Activated naive CD4-positive, alpha-beta T cell treated with anti-CD3 and anti-CD28 coated beads, Interleukin-2, amount 50 U/mL, for 16 hours (primary cell): ENCODE measurements at places on chromosomes 3 and 15.

GRCh38 chr3:183592821-183593220 lies 37.3 kb upstream of the KLHL6 start:
- DNase-seq, result no peak

DNA sequence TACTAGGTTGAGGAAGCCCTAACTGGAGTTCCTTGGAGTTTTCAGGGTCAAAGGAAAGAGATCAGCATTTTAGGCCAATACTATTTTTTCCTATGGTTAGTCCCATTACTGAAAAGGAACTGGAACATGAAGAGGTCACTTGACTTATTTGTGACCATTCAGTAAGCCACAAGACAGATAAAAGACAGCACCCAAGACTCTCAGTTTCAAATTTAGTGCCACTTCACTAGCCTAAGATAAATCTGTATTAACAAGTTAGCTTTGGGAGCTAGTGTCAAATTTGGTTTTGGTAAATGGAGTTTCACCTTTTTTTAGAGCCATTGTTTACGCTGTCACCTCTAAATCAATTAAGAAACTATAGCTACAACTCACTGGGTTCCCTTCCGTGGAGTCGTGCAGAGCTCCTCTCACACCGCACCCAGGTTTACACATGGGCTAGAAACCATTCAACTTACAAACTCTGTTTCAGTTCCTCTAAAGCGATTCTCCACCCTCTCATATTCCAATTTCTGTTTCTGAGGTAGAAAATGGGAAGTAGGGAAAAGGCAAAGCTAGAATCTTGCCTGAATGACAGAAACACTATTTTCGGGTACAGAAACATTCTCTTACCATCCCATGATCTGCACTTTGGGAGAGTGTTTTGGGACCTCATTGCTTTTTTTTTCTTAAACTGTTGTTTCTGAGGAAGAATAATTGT lies 14.4 kb downstream of the CCDC32 start:
- no peak for DNase-seq

DNA sequence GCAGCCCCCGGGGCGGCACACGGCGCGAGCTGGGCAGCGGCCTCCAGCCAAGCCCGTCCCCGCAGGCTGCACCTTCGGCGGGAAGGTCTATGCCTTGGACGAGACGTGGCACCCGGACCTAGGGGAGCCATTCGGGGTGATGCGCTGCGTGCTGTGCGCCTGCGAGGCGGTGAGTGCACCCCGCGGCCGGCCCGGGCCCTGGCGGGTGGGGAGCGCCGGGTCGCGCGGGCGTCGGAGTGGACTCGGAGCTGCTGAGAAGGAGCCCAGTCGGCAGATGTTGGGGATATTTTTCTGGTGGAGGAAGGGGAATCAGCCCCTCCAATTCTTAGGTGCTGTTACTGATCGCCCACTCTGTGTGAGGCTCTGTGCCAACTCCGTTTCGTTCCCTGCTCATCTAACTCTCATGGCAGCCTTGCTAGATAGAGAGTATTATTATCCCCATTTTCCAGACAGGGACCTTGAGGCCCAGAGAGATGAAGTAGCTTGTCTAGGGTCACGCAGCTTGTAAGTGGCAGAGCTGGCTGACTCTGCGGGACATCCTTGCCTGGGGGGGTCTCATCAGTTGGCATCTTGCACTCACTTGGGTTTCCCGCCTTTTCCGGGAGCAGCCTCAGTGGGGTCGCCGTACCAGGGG lies 890 bp downstream of the CHRD start:
- no peak for DNase-seq

GRCh38 chr15:89409184-89410038 lies 74.8 kb upstream of the POLG start:
- DNase-seq, result no peak

- DNase-seq, result no peak
Measured at GRCh38 chr3:72035606-72036005, 250.7 kb upstream of the PROK2 start.

DNA sequence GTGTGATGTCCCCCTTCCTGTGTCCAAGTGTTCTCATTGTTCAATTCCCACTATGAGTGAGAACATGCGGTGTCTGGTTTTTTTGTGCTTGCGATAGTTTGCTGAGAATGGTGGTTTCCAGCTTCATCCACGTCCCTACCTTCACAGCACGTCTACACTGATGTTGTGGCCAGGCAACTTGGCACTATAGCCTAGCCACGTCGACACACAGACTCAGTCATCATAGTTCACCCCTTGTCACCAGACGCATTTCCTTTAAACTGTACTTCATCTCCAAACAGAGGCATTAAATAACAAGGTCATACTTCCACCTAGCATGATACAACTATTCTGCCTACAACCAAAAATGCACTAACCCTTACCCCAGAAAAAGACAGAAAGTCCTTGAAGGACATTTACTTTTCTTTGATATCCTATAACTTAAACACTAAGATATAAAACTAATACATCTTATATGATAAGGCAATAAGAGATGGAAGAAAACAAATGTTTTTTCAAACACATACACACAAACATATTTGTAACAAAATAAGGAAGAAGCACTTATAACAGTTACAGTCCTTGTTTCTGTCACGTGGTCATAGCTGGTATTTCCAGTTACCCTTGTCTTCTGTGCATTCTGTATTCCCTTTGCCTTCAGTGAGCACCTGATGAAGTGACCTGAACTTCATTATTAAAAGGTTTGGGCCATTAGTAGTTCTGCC lies 121.4 kb downstream of the KLF13 start:
- DNase-seq, result no peak

DNA sequence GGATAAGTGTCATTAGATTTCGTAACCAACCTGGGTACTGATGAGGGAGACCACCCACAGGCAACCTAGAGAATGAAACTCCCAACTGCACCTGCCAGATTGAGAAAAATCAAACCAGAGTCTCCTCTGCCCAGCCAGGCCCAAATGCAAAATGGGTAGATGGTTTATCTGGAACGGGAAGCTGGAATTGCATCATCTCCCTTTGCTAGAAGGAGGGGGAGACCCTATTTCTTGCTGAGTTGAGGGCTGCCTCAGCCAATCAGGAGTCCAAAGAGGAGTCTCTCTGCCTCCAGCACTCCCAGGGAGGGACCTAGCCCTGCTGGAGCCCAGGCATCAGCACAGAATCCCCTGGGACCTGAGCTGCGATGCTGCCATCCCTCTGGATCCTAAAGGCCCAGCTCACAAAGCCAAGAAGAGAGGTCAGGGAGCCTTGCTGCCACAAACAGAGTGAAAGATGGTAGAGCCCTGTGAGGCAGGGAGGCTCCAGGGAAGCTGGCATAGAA lies 8.1 kb downstream of the RMDN3 start:
- DNase-seq, result no peak

- no peak for DNase-seq
Measured at GRCh38 chr15:42148808-42149492, 7.5 kb downstream of the PLA2G4F start.

DNA sequence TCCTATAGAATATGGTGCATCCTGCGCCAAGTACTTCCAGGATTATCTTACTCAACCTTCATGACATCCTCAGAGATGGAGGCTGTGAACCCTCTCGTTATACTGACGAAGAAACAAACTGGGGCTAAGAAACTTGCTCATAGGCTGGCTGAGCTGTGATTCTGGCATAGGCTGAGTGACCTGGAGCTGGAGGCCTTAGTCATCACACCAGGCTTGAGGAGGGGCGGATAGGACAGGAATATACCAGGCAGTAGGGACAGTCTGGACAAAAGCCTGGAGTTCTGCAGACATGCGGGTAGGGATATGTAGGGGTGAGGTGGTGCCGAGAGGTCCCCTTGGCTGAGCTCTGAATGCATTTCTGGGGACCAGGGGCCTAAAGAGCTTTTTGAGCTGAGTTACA lies 18.1 kb downstream of the HEMK1 start:
- DNase-seq, result no peak

- DNase-seq, result no peak
Measured at GRCh38 chr15:89980896-89981295, 20.2 kb upstream of the ZNF710 start.

- no peak for DNase-seq
Measured at GRCh38 chr3:143222505-143222904, 102.9 kb downstream of the CHST2 start.

GRCh38 chr15:69328739-69329138 lies 30.0 kb downstream of the PAQR5 start:
- DNase-seq, result no peak

- no peak for DNase-seq
Measured at GRCh38 chr3:8336456-8336855, 165.2 kb upstream of the LMCD1 start.

- DNase-seq, result no peak
Measured at GRCh38 chr15:96790004-96790403, 459.5 kb downstream of the NR2F2 start.

DNA sequence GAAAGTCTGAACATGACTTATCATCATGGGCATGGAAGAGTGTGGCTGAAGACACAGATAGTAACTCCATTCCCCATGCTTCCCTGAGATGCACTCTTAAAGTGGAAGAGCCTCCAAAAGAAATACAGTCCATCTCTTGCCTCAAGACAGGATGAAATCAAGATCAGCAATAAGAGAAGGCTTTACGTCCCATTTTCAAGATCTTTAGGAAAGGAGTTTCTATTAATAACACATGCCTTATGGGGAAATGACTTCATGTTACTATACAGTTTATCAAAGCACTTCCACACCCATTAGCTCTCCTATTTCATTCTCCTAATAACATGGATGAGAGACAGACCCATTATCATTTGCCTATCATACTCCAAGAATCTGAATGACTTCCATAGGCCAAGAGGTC lies 6.1 kb upstream of the KBTBD12 start:
- DNase-seq, result no peak

GRCh38 chr3:59137415-59137814 lies 87.6 kb upstream of the CFAP20DC start:
- no peak for DNase-seq

DNA sequence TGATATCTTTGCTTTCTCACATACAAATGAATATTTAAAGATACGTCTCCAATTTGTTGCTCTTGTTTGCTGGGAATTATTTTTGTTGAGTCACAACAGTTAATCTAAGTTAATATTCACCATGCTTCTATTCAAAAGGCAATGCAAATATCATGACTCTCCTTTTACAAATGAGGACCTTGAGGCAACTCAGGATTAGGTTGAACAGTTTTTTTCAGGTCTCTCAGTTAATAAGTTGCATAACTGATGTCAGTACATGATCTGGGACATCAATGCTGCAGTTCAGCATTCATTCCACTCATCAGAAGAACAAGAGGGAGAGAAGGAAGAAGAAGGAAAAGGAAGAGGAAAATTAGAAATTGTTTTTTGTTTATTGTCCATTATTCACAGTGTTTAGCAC lies 781 bp upstream of the NAALADL2 start:
- no peak for DNase-seq

- no peak for DNase-seq
Measured at GRCh38 chr15:89395461-89395871, 60.8 kb upstream of the POLG start.

GRCh38 chr15:101108461-101108775 lies 143.4 kb downstream of the CHSY1 start:
- DNase-seq, result no peak

DNA sequence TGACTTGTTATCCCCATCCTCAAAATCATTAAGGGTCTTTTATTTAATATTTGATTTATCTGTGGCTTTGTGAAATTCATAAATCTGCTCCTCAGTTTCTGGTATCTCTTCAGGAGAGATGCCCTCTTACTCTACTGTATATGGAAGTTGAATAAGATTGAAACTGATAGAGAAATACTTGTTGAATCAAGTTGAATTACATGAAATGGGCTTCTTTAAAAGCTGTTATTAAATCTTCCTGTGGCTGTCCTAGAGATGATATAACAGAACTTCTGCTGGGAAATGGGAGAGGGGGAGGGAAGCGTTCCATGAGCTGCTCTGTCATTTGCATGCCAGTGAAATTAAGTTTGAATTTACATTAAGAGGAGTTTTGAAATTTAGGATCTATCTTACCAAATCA lies 494.4 kb upstream of the TPRG1 start:
- no peak for DNase-seq

DNA sequence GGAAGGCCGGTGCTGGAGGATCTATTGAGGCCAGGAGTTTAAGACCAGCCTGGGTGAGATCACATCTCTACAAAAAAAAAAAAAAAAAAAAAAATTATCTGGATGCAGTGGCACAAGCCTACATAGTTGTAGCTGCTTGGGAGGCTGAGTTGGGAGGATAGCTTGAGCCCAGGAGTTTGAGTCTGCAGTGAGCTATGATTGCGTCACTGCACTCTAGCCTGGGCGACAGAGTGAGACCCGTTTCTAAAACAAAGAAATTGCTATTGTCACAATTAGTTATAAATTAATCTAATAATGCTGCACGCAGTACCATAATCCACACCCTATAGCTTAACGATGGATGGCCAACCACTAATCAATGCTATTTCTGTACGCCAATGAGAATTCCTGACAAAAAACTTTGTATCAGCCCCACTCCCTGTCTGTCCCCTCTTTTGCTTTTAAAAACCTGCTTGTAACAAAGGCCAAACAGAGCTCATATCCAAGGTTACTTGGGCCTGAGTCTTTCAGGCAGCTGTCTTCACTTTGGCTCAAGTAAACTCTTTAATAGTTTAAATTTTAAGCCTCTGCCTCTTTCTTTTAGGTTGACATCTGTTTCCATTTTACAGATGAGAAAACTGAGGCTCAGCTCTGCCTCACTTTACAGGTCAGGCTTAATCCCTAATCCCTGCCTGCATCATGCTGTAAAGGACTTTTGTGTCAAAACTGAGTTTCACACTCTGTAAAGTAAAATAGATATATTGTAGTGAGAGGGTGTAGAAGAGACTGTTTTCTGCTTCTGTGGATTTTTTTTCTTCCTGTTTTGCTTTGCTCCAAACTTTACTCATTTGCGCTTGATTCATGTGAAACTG lies 10.9 kb downstream of the FLNB start:
- DNase-seq, result no peak

- no peak for DNase-seq
Measured at GRCh38 chr3:151838574-151839312, 24.8 kb downstream of the AADAC start.

DNA sequence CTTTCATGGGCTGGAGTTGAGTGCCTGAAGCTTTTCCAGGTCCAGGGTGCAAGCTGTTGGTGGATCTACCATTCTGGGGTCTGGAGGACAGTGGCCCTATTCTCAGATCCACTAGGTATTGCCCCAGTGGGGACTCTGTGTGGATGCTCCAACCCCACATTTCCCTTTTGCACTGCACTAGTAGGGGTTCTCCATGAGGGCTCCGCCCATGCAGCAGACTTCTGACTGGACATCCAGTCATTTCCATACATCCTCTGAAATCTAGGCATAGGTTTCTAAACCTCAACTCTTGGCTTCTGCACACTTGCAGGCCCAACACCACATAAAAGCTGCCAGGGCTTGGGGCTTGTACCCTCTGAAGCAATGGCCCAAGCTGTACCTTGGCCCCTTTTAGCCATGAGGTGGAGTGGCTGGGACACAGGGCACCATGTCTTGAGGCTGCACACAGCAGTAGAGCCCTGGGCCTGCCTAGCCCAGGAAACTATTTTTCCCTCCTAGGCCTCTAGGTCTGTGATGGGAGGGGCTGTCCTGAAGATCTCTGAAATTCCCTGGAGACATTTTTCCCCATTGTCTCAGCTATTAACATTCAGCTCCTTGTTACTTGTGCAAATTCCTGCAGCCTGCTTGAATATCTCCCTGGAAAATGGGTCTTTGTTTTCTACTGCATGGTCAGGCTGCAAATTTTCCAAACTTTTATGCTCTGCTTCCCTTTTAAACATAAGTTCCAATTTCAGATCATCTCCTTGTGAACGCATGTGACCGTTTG lies 6.0 kb upstream of the HACD2 start:
- DNase-seq, result no peak
